Fibroblast of mammary gland (primary cell): ENCODE measurements at places on chromosomes 7 and 10.

DNA sequence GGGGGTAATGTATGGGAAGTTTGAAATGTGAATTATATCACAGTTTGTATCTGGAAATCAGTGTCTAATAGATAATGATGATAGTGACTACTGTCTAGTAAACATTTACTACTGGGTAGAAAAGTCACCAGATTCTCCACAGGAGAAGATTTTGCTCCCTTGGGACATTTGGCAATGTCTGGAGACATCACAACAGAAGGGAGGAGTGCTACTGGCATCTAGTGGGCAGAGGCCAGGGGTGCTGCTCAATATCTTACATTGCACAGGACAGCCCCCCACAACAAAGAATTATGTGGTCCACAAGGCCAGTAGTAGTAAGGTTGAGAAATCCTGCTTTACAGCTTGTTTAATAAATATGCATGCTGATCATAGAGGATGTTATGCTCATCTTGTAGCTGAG, 92.3 kb upstream of the PRPS1L1 start:
- DNase-seq = peak; percentile 20

DNA sequence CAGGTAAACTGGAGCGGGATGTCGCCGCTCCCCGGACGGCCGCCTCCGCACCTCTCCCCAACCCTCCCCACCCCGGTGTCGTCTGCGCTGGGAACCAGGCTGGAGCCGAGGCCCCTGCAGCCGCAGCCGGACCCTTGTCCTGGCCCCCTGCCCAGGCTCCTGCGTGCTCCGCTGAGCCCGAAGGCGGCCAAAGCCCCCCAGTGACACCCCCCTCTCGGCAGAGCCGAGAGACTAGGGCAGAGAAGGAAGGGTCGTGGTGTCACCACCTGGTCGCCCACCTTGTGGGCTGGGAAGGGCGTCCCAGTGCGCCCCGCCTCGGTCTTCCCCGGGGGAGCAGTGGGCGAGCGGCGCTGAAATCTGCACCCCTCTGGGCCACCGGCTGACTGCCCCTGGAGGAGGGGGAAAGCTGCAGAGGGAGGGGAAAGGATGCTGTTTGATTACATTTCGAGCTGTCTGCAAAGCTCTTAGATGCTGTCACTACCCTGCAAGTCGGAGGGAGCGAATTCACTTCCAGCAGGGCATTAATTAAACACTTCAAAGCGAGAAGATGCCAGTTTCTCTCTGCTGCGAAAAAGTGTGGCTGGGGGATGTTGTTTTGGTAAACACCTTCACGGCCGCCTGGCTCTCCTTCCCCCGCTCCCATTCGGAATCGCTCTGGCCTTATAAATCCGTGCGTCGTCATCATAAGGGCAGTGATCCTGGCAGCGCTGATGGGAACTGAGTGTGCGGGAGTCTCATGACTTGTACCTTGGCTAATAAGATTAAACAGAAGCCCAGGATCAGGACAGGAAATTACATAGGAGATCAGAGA, 622 bp downstream of the DYNC1I1 start:
- DNase-seq = peak; percentile 58

DNA sequence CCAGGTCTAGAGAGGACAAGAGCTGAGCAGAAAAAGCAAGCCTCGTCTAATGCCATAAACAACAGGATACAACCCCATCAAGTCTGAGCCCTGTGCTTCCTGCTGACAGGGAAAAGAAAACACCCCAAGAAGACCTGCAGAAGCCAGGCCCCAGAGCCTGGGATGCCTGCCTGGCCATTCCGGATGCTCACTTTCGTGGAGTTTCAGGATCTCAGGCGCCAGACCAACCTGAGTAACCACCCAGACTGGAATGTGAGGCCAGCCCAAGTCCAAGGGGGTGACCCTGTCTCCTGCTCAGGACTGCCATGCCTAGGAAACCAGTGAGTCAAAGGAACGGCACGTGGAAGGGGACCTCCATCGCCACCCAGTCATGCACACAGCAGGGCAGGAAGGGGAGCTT, 74.3 kb downstream of the PLXNA4 start:
- no peak for DNase-seq

GRCh38 chr10:121216295-121216694, 365.1 kb downstream of the WDR11 start:
- no peak for DNase-seq

- no peak for DNase-seq
Observed at GRCh38 chr10:5552376-5553321, 27.9 kb downstream of the CALML3 start.

DNA sequence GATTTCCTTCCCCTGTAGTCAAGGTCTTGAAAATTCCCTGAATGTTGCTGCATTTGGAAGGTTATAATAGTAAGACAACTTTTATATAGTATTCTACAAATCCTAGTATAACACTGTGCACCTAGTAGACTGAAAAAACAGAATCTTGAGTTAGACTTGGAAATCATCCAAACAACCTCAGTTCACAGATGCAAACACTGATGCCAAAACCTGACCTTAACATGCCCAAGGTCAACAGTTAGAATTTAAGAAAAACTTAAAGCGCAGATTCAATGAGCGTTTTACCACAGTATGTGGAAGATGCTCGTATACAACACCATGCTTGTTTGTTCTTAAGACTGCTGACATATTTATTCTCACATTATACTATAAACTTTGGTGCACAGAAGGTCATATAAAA, 3.0 kb downstream of the PIP4K2A start:
- no peak for DNase-seq

DNA sequence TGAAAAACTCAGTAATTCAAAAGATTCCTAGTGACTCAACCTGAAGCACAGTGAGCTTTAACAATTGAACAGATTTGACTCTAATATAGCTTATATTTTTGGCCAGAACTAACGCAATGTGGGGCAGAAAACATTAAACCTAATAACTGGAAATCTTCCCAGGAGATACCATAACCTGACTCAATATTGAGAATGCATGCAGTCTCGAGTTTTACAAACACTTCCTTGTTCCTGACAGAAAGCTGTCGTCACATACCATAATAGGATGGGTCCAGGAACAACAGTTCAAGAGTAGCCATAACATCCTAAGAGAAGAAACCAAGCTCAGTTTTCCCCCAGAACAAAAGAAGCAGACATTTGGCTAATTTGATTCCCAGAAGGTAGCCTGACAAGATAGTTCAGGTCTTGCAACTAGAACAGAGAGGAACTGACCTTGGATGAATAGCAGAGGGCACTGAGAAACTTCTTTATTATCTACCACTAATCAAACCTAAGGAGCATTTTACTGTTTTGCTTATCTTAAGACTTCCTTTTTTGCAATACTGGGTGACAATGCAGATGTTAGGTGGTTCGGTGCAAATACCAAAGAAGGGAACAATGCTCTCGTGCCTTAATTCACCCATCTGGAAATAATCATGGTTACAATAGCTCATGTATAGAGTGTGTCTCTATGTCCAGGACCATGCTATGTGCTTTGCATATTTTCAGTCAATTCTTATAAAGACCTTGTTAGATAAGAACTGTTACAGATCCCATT, 38.6 kb upstream of the ACSL5 start:
- peak; percentile 43 for DNase-seq

GRCh38 chr10:53361281-53361680, 588.7 kb upstream of the MBL2 start:
- DNase-seq = no peak

GRCh38 chr7:5238500-5238899, 44.2 kb upstream of the SLC29A4 start:
- no peak for DNase-seq

DNA sequence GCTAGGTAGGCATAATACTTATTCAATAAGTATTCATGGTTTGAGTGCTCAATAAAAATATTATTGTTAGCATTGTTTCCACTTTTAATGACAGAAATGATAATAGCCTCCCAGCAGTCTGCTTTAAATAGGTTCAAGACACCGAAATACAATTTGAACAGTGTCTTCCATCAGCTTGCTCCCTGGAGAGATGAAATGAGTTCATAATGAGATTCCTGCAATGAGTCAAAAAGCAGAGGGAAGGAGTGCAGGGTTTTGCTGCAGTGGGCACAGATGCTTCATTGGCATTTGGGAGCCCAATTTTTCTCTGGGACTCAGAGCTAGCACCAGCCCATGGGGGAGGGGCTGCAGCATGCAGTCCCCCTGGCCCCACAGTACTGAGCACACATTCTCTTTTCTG, 32.6 kb upstream of the CHCHD3 start:
- DNase-seq = peak; percentile 3

- DNase-seq = no peak
Observed at GRCh38 chr10:99604862-99605261, 15.4 kb downstream of the SLC25A28 start.

DNA sequence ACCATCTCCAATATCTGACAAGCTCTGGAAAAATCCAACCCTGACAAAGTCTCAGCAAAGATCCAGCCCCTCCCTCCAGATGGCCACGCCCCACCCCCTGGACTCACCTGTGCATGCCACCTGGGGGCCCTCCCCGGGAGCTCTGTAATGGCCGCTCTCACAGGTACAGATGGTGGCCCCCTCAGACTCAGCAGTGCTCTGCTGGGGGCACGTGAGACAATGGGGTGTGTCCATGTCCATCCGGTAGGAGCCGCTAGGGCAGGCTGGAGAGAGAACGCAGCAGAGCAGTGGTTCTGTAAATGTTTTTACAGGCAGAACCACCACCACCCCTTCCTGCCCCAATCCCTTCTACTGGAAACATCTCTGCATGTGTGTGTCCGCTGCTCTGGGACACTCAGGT, 9.5 kb downstream of the EPHA1 start:
- no peak for DNase-seq

- no peak for DNase-seq
Observed at GRCh38 chr7:102153599-102153946, 133.1 kb upstream of the SH2B2 start.

DNA sequence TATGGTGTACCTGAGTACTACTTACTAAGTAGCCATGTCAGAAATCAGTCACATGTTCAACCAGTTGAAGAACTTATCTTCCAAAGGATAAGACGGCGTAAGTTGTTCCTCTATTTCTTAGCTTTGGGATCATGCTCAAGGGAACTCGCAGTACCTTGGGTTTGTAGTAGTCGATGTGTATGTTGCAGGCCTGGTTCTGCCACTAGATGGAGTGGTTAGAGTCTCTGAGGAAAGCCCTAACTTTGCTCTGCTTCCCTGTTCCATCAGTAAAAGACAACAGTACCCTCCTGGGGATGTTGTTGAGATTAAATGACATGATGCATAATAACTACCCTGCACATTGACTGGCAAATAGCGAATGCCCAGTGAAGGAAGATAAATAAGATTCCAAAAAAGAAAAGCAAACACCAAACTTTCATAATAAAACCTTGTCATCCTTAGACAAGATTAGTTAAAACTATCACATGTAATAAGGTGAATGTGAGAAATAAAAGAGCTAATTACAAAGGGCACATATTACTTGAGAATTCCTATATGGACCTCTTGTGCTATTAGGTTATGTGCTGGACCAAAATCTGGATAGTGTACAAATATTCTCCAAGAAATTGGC, 165.9 kb downstream of the ABCA13 start:
- peak; percentile 36 for DNase-seq

GRCh38 chr7:66043681-66044497, 31.7 kb upstream of the ASL start:
- DNase-seq = peak; percentile 28

GRCh38 chr10:118115701-118116100, 69.0 kb upstream of the RAB11FIP2 start:
- no peak for DNase-seq

DNA sequence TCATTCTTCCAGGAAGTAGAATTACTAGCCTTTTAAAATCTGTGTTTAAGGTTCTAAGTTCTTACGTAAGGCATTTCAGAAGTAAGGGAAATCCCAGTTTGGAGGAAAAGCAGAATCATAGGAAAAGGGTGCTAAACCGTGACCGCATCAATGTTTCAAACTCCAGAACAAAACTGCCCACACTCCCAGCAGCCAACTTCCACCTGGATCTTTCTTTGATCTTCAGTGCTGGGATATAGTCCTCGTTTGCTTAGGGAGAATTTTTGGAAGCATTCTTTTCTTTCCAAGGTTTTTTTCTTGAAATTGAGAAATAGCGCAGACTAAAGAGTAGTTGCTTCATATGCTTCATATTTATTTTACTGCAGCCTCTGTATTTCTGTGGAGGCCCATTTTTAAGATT, 8.9 kb downstream of the PROSER2 start:
- DNase-seq = peak; percentile 16

DNA sequence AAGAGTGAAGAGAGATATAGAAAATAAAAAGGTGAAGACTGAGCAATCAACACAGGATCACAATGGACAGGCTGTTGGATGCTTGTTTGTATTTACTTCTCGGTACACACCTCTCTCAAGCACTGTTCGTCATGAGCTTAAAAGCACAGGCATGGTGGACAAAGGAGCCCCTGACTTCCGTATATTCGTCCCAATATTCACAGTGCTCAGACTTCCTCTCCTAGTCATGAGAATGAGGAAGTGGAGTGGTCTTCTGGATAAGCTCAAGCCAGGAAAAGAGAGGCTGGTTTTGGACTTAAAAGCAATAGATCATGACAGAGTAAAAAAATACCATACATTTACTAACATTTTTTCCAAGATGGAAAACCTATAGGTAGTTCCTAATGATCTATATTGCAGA, 172.5 kb downstream of the SORCS1 start:
- DNase-seq = no peak

DNA sequence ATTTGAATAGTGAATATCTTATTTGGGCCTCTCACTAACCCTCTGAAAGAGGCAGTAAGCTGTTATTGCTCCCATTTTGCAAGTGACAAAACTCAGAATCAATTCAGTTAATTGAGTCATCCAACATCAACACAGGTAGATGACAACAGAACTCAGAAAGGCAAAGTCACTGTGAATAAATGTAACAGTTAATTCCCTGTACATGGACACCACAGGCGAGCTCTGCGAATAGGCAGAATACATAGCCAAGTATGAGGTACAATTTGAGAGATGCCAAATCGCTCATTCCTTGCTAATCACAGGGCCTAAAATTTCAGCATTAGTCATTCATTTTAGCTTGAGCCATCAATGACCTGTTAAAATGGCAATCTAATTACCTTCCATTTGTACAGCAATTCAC, 52.6 kb upstream of the HECTD2 start:
- DNase-seq = no peak

GRCh38 chr10:89615824-89616223, 29.2 kb downstream of the PANK1 start:
- DNase-seq = peak; percentile 61

- DNase-seq = no peak
Observed at GRCh38 chr7:1548438-1548831, 7.6 kb downstream of the TMEM184A start.

DNA sequence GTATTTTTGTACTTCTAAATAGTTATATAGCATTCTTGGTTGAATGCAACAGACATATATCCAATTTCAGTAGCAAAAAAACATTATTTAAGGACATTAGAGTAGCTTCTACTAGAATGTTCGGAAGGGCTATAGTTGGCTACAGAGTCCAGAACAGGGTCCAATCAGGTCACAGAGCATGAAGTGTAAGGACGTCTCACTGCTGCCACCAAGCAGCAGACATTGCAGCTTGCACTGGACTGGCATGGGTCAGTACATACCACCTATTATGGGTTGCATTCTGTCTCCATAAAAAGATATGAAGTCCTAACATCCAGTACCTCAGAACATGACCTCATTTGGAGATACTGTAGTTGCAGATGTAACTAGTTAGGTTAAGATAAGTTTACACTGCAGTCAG, 87.3 kb downstream of the LHFPL3 start:
- DNase-seq = no peak
